NCI-H187 (cell line): ENCODE measurements at places on chromosomes 6 and 20.

GRCh38 chr20:36279776-36280175 is 26.4 kb upstream of the DLGAP4 start:
- DNase-seq, result no peak

DNA sequence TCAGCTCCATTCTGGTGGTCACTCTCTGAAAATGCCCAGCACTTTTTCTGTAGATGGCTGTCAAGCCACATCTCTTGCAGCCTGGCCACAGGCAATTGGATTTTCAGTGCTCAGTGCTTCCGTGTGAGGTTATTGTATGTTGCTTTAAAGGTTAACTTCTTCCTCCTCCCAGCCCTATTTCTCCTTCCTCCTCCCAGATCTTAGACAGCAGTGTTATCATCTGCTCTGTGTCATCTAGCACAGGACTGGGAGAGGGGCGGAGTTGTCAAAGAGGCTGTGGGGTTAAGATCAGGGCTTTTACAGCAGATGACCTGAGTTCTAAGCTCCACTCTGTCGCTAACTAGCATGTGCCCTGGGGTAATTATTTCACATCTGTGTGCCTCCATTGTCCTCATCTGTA is 129.0 kb downstream of the PHACTR3 start:
- no peak for DNase-seq

- DNase-seq, result no peak
Observed at GRCh38 chr20:53809217-53809616, 215.6 kb upstream of the ZNF217 start.

- DNase-seq, result no peak
Observed at GRCh38 chr6:111423960-111424846, 58.8 kb downstream of the REV3L start.

- no peak for DNase-seq
Observed at GRCh38 chr6:55227862-55228261, 53.5 kb downstream of the HCRTR2 start.

DNA sequence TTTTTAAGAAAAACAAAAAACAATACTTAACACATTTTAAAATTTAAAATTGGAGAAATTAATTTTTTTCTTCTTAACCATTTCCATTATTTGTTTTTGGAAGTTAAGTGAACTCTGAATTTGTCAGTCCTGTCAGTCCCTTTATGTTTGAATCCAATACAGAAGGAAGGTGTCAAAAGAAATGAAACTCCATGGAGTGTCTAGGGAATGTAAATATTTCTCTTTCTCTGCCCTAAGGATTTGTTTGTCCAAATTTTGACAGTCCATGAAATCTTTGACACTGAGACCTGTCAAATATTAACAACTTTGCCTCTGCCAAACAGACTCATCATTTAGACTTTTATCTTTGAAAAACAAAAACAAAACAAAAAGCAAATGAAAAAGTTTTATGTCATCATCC is 166.4 kb downstream of the EPHA7 start:
- DNase-seq, result no peak

- DNase-seq, result no peak
Observed at GRCh38 chr20:59165396-59165795, 1.8 kb downstream of the ZNF831 start.

DNA sequence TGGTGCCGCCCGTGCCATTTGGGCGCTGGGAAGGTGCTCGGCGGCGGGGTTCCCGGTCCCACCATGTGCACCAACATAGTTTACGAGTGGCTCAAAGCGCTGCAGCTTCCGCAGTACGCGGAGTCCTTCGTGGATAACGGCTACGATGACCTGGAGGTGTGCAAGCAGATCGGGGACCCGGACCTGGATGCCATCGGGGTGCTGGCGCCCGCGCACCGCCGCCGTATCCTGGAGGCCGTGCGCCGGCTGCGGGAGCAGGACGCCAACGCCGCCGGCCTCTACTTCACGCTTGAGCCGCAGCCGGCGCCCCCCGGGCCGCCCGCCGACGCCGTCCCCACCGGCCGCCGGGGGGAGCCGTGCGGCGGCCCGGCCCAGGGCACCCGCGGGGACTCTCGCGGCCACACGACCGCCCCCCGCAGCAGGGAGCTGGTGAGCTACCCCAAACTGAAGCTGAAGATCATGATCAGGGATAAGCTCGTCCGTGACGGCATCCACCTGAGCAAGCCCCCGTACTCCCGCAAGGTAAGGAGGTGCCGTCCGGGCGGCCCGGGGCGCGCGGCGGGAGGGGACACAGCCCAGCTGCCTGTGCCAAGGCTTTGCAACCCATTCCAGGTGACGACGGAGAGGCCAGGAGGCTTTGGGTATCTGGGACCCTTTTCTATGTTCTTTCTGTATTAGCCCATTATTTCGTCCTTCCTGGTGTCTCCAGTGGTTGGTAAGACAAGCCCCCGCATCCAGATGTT is 547 bp downstream of the SAMD5 start:
- no peak for DNase-seq

GRCh38 chr6:158205169-158205944 is 37.2 kb downstream of the GTF2H5 start:
- DNase-seq, result no peak

- DNase-seq, result no peak
Observed at GRCh38 chr6:108798670-108799353, 49.4 kb upstream of the ARMC2 start.

DNA sequence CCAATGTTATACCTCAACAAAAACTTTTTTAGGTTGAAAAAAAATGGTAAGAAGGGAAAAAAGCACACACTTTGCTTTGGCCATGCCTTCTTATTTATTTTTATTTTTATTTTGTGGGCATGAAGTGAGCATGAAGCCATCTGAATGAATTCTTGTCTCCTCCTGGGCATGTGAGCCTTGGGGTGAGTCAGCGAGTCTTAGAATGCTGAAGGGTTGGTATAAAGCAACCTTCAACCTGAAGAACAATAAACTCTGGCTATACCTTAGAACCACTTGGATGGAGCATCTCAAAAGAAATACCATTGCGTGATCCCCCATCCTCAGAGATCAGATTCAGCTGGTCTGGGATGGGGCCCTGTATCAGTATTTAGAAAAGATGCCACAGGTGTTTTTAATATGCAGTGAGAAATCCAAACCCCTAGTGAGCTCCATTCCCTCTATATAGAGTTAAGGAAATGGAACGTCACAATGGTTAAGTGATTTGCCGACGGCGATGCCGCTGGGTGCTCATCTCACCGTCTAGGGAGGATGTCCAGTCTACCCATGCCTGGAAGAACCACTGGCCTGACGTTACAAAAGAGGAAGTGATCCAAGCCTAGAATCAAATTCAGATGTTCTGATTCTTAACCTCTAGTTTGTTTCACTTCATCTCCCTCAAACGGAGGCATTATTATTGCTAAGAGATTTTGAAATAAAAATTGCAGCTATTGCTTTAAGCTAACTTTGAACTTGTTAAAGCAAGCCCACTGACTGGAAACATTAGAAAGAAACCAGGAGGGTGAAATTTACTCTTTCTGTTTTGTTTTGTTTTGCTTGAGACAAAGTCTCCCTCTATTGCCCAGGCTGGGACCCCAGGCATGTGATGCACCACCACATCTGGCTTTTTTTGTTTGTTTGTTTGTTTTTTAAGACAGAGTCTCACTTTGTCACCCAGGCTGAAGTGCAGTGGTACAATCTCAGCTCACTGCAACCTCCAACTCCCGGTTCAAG is 67.1 kb downstream of the EDN1 start:
- DNase-seq, result no peak

- DNase-seq, result no peak
Observed at GRCh38 chr6:109760208-109760607, 69.1 kb downstream of the FIG4 start.

DNA sequence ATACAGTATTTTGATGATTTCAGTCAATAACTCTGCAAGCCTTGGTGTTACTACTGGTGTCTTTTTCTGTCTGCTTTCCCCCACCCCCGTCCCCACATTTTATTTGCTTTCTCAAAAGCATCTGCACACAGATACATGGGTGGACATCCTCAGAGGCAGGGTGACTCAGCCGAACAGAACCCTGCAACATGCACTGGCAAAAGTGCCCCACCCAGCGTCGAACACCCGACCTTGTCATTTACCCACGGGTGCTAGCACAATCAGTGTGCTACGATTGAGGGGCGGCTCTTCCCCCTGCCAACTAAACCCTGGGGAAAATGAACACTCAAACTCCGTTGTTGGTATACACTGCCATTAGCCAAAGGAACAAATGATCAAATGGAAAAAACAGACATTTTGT is 115.9 kb upstream of the NAA20 start:
- DNase-seq, result no peak

DNA sequence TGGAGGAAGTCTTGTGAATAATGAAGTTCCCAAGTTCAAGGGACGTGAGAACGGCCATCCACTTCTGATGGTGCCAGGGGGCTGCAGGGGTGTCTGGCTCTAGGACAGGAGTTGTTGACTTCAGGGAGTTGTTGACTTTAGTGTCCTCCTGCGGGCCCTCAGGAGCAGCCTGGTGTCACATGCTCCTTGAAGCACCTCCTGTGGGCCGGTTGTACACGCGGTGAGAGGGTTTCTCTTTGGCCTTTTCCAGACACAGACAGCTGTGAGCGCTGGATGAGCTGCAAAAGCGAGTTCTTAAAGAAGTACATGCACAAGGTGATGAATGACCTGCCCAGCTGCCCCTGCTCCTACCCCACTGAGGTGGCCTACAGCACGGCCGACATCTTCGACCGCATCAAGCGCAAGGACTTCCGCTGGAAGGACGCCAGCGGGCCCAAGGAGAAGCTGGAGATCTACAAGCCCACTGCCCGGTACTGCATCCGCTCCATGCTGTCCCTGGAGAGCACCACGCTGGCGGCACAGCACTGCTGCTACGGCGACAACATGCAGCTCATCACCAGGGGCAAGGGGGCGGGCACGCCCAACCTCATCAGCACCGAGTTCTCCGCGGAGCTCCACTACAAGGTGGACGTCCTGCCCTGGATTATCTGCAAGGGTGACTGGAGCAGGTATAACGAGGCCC is 77.8 kb downstream of the ISM1 start:
- no peak for DNase-seq

- DNase-seq, result no peak
Observed at GRCh38 chr6:150866991-150867501, 1.5 kb downstream of the MTHFD1L start.

DNA sequence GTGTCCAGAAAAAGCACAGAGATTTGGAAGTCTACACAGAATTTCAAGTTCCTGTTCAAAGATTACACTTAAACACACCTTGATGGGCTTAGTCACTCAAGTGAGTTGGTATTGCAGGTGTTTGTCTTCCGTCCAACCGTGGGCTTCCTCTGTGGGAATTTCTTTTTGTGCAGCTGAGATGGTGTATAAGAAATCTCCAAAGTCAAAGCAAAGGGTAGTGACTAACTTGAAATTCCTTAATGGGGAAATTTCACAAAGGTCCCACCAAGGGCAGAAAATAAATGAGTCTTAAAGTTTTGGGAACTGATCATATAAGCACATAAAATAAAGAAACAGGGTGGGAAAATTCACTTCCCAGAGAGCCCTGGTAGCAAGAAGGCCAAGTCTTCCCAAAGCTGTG is 102.0 kb upstream of the TNFAIP3 start:
- no peak for DNase-seq

- DNase-seq, result no peak
Observed at GRCh38 chr6:6703699-6704098, 115.2 kb downstream of the LY86 start.

GRCh38 chr6:79201143-79201542 is 33.3 kb downstream of the HMGN3 start:
- DNase-seq, result no peak

DNA sequence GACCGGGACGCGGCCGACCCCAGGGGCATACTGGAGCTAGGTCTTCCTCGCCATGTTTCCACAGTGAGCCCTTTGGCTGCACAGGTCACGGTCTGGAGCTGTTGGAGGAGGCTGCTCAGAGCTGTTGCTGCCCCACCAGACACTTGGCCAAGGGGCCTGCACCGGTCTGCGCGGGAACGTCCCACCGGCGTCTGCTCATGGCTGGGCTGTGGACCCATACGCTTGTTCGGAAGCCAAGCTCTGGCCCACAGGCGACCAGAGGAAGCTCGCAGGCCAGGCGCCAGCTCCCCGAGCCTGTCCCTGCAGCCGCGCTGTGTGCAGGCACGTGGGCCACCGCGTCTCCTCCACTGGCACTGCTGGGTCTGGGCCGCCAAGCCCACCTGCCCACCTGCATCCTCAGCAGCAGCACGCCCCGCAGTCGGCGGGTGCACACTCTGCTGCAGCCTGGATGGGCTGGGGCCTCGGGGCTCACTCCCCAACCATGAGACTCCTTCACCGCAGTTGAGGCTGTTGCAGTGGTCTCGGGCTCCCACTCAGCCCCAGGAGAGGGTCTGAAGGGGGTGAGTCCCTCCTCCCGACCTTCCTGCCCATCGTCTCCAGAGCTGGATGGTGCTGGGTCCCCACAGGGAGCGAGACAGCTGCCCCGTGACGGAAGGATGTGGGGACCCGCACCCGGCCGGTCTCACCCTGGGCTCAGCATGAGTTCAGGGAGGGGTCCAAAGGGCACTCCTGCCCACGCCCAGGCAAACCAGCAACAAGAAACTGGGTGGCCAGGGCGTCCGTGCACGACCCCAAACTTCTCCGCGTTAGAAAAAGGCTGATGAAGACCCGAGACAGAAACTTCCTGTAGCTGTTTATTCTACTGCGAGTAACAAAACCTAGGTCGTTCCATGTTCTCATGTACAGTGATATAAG is 15.5 kb upstream of the TCFL5 start:
- no peak for DNase-seq

- DNase-seq, result no peak
Observed at GRCh38 chr6:46963626-46964025, 41.9 kb upstream of the ADGRF5 start.

DNA sequence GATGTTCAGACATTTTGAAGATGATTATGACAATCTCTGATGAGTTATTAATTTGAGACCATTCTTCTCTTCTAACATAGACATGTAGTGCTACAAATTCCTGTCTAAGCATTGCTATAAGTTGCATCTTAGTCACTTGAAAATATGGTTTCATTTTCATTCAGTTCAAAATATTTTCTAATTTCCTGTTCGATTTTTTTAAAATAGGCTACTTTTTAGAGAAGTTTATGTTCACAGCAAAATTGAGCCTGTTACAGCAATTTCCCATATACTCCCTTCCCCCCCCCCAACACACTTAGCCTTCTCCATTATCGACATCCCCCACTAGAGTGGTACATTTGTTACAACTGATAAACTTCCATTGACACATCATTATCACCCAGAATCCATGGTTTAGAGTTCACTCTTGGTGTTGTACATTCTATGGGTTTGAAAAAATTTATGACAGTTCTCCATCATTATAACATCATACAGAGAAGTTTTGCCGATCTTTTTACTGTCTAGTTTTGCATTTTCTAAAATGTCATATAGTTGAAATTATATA is 31.2 kb downstream of the PLAGL1 start:
- no peak for DNase-seq

DNA sequence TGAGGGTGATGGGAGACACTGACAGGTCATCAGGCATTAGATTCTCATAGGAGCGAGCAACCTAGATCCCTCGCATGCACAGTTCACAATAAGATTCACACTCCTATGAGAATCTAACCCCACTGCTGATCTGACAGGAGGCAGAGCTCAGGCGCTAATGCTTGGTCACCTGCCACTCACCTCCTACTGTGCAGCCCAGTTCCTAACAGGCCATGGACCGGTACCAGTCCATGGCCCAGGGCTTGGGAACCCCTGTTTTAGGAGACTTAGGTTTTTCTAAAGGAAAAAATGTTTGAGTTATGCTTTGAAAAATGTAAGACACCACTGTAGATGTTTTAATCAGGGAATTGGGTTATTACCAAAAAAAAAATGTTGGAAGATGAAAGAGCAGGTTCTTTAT is 6.7 kb downstream of the HLA-E start:
- DNase-seq, result no peak
